ENCODE measurements at places on chromosomes 12 and 14.

DNA sequence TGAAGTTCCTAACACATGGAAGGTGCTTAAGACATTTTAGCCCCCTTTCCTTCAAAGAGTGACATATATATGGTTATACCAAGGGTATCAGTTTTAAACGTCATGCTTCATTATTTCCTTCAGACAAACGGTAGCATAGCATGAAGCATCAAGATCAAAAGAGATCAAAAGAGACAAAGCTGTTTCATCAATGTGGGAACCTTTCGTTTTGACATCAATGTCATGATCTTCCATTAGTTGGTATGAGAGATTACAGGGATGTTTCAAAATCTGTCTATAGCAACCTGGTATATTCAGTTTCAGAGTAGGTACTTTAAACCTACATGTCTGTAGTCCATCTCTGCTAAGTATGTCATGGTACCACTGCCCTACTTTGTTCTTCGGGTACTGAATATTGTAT, 28.3 kb downstream of the PUS7L start:
- no peak for DNase-seq

GRCh38 chr12:34204830-34205285, 182.6 kb downstream of the ALG10 start:
- DNase-seq: no peak

GRCh38 chr14:102088012-102088792, 1.4 kb upstream of the HSP90AA1 start:
- DNase-seq: no peak

- no peak for DNase-seq
These were observed 6.4 kb downstream of the SELPLG start for GRCh38 chr12:108627134-108627920.

DNA sequence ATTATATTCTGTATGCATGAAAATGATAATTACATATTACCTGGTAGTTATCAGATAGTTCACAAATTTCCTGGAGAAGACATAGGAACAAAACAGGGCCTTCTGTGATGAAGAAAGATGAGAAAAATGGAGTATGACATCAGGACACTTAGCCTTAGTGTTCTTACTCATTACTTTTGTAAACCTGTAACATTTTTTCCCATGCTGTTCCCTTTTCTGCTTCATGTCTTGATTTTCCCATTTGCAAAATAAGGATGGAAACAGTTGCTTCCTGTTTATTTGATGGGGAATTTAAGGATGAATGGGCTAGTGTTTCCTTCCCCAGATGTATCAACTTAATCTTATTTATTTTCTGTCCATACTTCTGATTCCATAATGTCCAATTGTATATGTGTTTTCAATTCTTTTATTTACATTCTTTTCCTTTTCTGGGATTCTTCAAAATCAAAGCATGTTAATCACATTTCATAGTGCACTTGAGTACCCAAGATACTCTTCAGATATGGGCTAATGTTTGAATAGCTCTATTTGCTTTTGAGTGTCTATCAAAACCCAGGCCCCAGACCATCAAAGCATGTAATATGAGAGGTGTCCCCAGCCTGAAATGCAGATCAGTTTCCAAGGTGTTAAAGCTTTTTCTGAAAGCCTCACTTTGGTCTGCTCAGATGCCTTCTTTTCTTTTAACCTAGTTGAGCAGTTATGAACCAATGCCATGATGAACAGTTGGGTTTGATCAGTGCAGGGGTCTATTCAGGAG, 260.5 kb downstream of the RAD51B start:
- DNase-seq: no peak

DNA sequence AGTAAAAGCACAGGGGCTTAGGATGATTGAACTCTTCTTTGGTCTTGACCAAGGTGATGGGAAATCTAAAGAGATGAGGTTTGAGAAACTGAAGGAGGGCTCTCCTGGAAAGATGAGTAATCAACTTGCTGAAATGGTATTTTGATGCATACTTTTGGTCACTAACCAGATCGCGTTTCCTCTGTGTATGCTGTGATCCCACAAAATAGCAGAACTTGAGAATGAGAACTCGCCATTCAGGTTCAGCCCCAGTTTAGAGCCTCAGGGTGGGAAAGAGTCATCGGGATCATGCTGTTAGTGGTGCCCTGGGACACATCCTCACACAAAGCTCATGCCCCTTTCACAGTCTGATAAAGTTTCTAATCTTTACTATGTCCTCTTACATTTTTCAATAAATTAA, 488.8 kb downstream of the ETNK1 start:
- no peak for DNase-seq

GRCh38 chr12:128857133-128857763, 4.0 kb downstream of the GLT1D1 start:
- no peak for DNase-seq

DNA sequence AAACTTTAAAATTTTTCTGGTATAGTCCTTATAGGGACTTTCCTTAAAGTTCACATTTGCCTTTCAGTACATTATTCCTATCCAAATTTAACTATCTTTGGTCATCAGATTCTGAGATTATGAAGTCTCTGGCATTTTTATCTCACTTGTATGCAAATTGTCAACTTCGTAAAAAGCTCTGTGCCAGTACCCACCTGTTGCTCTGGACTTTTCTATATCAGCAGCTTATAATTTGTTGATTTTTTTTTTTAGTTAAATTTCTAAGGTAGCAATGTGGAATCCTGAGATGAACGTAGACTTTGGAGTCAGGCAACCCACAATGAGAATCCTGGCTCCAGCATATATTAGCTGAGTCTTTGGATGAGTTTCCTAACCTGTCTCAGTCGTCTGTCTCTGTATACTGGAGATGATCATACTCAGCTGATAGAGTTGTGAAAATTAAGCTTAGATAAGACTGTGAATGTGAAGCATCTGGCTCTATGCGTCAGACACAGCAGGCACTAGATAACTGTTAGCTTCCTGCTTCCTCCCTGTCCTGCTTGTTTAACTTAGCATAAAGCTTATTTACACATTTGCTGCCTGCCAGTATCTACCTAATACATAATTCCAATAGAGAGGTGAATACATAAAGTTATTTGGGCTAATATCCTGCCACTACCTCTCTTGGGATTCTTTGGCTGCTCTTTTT, 59.8 kb downstream of the MARK3 start:
- DNase-seq: no peak

- DNase-seq: no peak
These were observed 26.9 kb downstream of the DYRK4 start for GRCh38 chr12:4588916-4589315.

DNA sequence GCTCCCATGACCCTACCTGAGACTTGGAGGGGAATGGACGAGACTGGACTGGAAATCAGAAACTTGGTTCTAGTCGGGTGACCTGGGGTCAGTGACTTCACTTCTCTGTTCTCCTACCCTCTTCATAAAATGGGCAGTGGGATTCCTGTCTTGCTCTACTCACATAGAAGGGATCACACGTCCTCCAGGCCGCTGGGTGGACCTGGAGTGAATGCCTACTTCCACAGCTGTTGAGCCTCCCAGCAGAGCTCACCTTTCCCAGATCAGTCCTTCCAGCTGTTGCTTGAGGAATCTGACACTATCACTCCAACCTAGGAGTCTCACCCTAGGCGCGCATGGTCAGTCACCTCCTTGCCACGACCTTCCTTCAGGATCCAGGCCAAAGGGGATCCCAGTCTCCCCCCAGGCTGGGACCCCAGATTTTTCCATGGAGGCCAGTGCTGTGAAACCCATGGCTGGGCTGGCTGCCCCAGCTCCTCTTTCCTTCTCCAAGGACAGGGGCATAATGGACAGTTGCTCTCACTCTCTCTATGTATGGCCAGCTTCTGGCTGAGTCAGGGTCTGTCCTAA, 637 bp downstream of the ACVRL1 start:
- no peak for DNase-seq

- DNase-seq: no peak
These were observed 9.6 kb downstream of the SIX1 start for GRCh38 chr14:60639674-60640073.

DNA sequence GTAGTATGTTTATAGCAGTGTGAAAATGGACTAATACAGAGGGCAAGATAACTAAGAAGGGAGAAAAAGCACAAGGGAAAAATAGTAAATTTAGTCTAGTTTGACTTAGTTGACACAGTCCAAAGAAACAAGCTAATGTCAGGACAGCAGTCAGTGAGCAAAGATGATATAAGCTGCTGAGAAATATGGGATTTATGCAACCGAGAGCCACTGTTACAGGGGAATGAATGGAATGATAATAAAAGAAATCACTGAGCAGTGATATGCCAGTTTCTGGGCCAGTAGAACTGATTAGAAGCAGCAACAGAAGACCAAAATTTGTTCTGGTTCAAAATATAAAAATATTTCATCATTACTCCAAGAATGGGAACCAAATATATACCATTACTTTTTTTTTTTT, 60.1 kb downstream of the R3HDM2 start:
- DNase-seq: no peak

- no peak for DNase-seq
These were observed 25.1 kb upstream of the FBRSL1 start for GRCh38 chr12:132464820-132465219.

GRCh38 chr12:80419644-80420043, 24.4 kb upstream of the PTPRQ start:
- DNase-seq: no peak

- peak; percentile 16 for DNase-seq
These were observed at the start of gene RGS6 for GRCh38 chr14:71932229-71932981. RGS6 (plus strand) TSS chr14:71932429.

DNA sequence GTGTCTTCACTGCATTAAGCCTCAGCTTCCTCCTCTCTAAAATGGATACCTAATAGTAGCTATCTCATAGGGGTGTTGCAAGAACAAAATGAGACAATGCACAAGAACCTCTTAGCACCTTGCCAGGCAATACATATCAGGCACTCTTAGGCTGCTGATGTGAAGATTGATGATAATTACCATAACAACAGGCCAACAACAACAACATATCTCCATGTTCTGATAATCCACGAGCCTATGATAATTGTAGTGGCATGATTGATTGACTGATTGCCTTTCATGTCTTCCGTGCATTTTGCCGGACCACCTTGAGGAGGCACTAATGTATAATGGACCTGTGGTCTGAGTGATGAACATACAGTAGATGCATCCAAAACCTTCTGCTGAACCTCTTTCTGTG, 50.7 kb upstream of the WSCD2 start:
- no peak for DNase-seq

GRCh38 chr12:28908646-28909045, 240.4 kb upstream of the FAR2 start:
- DNase-seq: no peak

DNA sequence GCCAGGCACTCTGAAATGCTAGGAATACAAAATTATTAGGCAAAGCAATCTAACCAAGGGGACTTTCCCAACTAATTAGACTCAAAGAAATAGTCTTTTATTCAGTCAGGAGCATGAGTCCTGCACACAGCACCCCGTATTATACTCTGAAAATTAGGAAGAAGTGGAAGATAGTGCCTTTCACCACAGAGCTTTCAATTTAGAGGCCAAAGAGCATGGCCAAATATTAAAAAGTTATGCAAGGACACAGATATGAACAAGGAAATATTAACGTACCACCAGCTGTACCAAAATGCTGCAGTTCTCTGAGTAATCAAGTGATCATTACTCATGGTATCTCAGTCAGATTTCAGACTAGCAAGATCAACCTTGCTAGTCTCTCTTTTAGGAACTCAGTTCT, 22.6 kb upstream of the MDM2 start:
- no peak for DNase-seq

GRCh38 chr12:89166525-89166934, 185.8 kb downstream of the DUSP6 start:
- DNase-seq: no peak

GRCh38 chr12:18754124-18754707, 16.3 kb downstream of the CAPZA3 start:
- DNase-seq: no peak

GRCh38 chr14:94170136-94170535, 4.0 kb upstream of the PPP4R4 start:
- DNase-seq: no peak

DNA sequence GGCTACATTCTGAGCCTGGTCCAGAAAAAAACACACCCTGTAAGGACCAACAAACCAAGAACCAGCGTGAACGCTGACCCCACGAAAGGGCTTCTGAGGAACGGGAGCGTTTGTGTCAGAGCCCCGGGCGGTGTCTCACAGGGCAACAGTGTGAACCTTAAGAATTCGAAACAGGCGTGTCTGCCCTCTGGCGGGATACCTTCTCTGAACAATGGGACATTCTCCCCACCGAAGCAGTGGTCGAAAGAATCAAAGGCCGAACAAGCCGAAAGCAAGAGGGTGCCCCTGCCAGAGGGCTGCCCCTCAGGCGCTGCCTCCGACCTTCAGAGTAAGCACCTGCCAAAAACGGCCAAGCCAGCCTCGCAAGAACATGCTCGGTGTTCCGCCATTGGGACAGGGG, 7.9 kb downstream of the DACT1 start:
- no peak for DNase-seq

- no peak for DNase-seq
These were observed 51.1 kb downstream of the SLC25A47 start for GRCh38 chr14:100374270-100374669.
